Stimulated activated CD8-positive, alpha-beta memory T cell treated with anti-CD3 and anti-CD28 coated beads, Interleukin-7, amount 100 ng/mL, for 1 hour (primary cell): ENCODE measurements at places on chromosomes 11 and 22.

- DNase-seq = no peak
Measured at GRCh38 chr11:112871909-112872500, 89.2 kb upstream of the NCAM1 start.

DNA sequence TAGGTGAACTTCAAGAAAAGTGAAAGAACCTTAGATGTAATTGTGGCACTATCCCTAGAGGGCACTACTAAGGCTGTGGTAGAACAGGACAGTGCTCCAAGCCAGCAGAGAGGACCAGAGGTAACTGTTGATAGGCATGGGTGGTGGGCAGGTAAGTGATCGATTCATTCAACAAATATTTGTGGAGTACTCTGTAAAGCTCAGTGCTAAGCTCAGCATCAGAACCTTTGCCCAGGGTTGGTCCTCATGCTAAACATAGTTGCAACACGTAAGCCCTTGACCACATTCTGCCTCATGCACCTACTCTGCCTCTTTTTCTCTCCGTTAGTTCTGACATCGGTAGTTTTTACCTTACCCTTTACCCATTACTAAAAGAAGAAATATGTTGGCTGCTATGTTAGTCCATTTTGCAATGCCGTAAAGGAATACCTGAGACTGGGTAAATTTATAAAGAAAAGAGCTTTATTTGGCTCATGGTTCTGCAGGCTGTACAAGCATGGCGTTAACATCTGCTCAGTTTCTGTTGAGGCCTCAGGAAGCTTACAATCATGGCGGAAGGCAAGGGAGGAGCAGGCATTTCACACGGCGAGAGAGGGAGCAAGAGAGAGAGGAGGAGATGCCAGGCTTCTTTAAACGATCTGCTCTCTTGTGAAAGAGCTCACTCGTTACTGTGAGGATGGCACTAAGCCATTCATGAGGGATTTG is 18.4 kb upstream of the NNMT start:
- DNase-seq = no peak

- no peak for DNase-seq
Measured at GRCh38 chr11:115916608-115917007, 412.4 kb upstream of the CADM1 start.

GRCh38 chr22:40463017-40463631 is 92.7 kb downstream of the SGSM3 start:
- DNase-seq = no peak

- no peak for DNase-seq
Measured at GRCh38 chr22:41915035-41915785, at the start of gene SHISA8. SHISA8 (minus strand) TSS chr22:41915074; CDS start chr22:41914667, 407 bp downstream.

GRCh38 chr11:30244265-30244664 is 13.5 kb downstream of the FSHB start:
- no peak for DNase-seq

- DNase-seq = no peak
Measured at GRCh38 chr22:21611210-21611977, 18.4 kb downstream of the YDJC start.

GRCh38 chr11:75775056-75775455 is 6.5 kb downstream of the DGAT2 start:
- DNase-seq = no peak
